ENCODE measurements at places on chromosomes 5 and 9.

- DNase-seq = no peak
These were observed at the start of gene PCDHGA5 for GRCh38 chr5:141363952-141364660. Gene PCDHGA5, plus strand, starts transcription at chr5:141364162. Its CDS starts 169 bp downstream, at chr5:141364331.

- DNase-seq = no peak
These were observed 10.9 kb downstream of the PPARGC1B start for GRCh38 chr5:149740866-149741459.

DNA sequence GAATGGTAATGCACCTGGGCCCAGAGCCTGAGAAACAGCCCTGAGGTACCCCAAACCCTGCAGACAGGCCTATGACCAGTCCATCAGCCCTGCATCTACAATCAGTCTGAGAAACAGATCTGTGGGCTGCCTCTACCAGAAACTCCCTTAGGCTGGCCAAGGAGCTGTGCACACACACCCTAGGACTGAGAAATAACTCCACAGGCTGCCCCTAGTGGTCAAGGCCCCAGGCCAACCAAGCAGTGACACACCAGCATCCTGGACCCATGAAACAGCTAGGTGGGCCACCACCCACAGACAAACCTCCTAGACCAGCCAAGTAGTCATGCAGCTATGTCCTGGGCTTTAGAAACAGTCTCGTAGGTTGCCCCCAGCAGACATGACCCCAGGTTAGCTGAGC is 253.6 kb upstream of the VLDLR start:
- no peak for DNase-seq

GRCh38 chr9:127711831-127712274 is 3.6 kb downstream of the PTRH1 start:
- no peak for DNase-seq

DNA sequence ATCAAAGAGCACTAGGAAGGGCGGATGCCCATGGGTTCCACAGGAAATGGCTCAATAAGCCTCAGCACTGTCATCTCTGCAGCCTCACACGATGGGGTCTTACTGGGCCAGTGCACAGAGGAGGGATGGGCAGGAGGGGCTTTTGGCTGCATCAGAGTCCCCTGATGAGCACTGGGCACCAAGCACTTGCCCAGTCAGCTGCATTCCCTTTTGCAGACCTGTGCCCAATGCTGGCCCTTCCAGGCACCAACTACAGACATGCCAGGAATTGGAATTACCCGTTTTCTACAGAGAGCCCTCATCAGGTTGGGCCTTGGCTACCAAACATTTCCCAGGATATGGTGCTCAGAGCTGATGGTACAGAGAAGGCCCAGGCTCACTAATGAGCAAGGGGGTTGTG is 182.5 kb downstream of the HSPA4 start:
- no peak for DNase-seq

- no peak for DNase-seq
These were observed 33.0 kb upstream of the CCDC112 start for GRCh38 chr5:115329475-115329874.

GRCh38 chr9:118652258-118652657 is 717.0 kb downstream of the BRINP1 start:
- DNase-seq = no peak

GRCh38 chr5:78964889-78965288 is 20.2 kb downstream of the ARSB start:
- DNase-seq = no peak

DNA sequence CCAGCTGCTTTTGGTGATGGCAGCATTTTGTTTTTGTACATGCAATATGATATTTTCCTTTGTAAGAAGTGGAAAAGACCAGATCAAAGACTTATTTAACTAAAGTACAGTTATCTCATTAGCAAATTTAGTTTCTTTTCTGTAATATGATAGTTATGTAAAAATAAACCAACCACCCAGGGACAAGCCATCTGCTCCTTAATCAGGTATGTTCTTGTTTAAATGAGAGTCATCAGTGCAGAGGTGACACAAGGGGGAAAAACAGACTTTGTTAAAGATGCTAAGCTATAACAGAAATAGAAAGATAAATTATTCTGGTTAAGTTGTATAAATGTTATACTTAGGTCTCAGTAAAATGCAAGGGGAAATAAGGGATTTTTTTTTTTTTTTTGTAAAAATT is 805.7 kb upstream of the SEMA6A start:
- no peak for DNase-seq

- no peak for DNase-seq
These were observed 255.5 kb downstream of the CDK5RAP2 start for GRCh38 chr9:120324461-120324860.

DNA sequence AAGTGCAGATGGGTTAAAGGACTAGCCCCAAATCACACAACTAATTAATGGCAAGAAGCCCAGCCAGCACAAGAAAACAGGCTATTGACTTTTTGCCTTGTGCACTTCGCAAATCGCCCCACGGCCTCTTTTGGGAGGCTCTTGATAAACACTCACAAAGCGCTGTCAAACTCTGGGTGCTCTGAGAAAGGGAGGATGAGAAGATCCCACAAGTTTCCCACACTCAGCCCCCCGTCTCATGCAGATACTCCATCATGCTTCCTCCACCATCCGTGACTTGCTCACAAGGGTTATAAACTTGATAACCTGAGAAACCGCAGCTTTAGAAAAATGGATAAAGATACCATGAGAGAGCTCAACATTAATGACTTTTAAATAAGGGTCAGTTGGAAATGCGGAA is 219.7 kb downstream of the EBF1 start:
- no peak for DNase-seq

DNA sequence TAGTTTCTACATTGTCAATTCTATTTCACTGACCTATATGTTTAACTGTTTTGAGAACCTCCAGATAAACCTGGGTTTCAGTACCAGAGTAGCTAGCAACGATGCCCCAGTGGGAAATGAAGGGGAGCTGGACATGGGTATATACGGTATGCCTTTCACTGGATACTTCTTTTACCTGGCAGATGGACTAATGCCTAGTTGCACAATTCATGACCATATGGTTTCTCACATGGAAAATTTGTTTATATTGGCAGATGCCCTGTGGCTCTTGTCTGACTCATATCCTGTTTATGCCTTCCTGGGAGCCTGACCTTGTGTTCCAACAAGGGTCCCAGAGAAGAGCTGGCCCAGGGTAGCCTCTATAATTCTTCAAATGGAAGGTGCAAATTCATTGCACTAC is 144.1 kb downstream of the MAT2B start:
- no peak for DNase-seq

DNA sequence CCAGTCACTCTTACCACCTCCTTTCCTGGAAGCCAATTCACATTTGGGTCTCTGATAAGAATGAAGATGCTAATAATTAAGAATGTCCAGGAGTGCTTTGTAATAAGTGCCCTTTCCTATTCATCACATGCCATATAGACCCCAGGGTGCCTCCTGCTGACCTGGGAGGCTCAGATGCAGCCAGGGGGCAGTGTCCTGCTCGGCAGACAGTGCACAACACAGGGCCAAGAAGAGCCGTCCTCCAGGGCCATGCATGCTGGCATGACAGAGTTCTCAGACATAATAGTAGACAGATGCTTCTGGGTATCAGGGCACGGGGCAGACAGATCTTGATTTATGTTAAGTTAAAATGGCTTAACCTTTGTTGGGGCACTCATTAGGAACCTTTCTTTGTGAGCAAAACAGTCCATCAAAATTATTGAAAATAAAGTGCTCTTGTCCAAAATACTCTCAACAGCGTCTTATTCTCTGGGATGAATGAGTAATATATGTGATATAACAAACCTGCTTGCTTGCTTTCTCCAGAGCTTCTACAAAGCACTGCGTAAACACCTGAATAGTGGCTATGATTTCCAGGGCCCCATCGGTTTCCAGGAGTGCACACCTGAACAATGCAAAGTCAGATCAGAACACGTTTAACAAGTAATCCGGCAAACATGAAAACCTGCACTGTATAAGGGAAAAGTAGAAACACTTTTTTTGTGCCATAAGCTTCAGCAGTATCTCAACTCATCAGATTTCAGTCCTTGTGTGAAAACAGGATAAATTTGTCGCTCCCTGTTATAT is 192.7 kb downstream of the FANCC start:
- no peak for DNase-seq

- no peak for DNase-seq
These were observed 141.9 kb downstream of the MAPKAP1 start for GRCh38 chr9:125565126-125565525.

DNA sequence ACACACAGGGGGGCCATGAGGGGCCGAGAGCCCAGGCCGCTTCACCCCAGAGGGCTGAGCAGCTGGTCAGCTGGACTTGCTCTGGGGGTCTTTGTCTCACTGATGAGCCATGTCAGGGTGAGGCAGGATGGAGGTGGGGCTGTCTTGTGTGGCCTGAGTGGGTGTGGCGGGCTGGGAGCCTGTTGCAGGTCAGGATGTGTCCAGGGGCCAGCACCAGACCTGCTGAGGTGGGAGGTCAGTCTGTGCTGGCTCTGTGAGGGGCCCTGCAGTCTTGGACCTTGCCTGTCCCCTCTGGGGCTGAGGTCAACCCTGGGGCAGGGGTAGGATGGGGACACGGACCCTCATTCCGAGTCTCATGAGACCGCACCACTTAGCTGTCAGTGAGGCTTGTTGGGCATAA is 56.9 kb downstream of the RXRA start:
- DNase-seq = no peak

DNA sequence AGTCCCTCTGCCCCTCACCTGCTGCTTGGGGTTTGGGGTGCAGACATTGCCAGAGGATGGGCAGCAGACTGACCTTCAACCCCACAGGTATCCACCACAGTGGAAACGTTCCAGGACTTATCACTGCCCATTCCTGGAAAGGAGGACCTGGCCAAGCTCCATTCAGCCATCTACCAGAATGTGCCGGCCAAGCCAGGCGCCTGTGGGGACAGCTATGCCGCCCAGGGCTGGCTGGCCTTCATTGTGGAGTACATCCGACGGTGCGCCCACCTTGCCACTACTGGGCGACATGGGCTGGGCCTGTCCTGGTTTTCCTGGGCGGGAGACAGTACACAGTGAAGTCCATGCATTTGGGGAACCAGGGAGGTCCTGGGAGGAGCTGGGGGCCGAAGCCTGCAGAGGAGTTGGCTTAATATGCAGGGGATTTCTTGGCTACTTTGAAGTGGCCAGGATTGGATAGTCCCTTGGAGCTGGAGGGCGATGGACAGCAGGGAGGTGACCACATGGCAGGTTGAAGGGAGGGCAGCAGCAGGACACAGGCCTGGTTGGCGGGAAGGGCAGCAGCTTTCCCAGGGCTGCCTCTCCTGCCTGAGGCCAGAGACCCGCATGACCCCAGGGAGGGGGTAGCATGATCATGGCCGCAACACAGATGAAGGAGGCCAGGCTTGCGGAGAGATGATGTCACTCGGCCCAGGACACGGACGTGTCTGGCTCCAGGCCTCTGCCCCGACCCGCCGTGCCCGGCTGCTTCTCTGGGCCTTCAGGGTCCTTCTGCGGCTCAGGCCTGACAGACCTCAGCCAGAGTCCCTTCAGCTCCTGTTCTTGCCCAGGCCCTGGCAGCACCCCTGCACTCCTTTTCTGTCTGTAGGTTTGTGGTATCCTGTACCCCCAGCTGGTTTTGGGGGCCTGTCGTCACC is 34.6 kb downstream of the USP20 start:
- DNase-seq = no peak

DNA sequence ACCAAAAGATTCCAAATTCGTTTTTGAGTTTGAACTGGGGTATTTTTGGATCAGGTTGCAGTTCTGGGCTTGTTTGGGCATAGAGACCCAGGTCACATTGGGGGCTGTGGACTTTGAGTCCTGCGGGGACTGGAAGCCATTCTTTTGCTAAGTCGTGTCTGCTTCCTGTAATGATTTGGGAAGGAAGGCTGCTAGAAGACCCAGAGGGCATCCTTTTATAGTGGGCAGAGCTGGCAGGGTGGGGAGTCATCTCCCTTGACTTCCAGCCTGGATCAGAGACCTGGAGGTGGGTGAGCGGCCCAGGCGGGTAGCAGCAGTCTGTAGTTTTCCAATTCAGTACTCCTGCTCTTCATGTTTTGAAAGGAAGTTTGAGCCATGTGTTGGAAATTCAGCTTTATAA is 11.3 kb downstream of the ZNF618 start:
- no peak for DNase-seq

DNA sequence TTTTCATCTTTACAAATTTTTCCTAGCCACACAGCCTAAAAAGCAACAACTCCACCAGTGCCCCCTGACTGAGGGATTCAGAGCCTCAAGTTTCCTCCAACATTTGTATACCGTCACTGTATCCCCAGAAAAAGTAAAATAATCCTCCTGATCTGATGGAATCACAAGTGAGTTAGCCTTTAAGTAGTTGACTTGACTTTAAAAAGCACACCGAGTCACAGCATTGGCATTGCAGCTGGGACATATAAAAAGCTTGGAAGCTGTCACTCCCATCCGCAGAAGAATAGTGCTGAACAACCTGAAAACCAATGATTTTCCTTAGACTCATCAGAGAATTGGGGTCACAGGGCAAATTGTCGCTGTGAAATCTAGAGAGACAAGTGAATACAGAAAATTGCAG is 41.6 kb upstream of the FBN2 start:
- no peak for DNase-seq

DNA sequence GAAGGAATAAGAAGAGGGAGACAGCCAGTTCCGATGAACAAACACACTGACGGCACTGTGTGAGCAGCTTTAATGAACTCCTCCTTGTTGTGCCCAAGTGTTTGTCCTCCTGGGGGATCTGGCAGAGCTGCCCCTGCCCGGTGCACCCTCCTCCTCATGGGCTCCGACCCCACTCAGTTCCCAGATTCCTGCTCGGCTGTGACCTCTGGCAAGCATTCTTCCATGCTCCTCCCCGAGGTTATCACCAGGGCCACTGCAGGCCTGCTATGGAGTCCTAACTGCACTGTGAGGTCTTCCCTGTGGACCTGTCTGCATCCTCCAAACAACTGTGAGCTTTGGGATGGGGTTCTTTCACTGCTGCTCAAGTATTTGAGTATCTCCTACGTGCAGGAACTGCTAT is 142.2 kb downstream of the DCP2 start:
- DNase-seq = no peak

- DNase-seq = no peak
These were observed 1.3 kb downstream of the STOM start for GRCh38 chr9:121368745-121369144.

DNA sequence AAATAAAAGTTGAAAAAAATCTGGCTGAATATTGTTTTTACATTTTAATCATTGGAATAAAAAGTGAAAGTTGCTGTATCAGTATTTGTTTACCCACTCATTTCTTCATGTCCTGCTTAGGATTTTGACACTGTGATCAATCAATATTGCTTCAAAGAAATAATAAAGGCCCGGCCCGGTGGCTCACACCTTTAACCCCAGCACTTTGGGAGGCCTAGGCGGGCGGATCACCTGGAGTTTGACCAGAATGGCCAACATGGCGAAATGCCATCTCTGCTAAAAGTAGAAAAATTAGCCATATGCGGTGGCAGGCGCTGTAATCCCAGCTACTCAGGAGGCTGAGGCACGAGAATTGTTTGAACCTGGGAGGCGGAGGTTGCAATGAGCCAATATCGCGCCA is 93.7 kb upstream of the CTNND2 start:
- no peak for DNase-seq

DNA sequence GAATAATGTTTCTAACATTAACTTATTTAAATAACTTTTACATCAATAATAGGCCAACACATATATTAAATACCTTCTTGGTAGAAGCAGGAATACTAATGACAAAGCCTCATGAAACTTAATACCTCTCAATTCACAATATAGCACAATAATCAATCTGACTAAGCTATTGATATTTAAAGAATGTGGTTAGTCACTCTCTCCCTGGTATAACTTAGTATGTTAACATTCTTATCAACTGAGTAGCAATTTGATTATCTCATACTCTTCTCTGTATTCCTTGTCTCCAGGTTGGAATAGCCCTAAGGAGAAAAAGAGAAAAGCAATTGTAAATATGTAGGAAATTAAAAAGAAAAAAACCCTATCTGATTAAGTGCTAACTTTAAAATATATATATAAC is 4.9 kb upstream of the PGGT1B start:
- DNase-seq = no peak

- DNase-seq = no peak
These were observed 9.0 kb downstream of the NDUFS4 start for GRCh38 chr5:53569453-53569852.

All from stimulated activated CD4-positive, alpha-beta T cell treated with anti-CD3 and anti-CD28 coated beads, Interleukin-12 subunit alpha, Interleukin-12 subunit beta, amount 100 ng/mL, for 48 hours (primary cell).